Left colon (tissue), 2 donors: ENCODE measurements at places on chromosomes 2 and 18. TPM values are rescaled to one million over a fixed set of nuclear protein-coding genes. Genes with fewer than 3 reads are reported as not detected.

DNA sequence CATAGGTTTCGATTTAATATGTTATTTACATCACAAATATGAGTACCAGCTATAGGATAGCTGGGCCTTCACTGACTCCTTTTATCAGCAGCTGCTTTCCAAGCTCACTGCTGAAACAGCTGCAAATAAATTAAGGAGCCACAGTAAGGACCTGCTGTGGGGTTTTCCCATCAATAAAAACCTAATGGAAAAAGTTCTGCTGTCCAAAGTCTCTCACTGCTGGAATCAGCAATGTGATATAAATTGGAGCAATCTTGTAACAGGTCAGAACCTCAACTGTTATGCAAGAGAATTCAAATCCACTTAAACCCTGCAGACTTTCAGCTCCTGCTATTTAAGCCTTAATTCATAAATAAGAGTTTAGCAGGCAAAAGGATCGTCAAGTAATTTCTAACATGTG is 61.3 kb downstream of the NEB start:
- no peak for DNase-seq

- peak; percentile 11 for DNase-seq
These were observed 153.4 kb downstream of the GPD2 start for GRCh38 chr2:156589381-156590079.

- DNase-seq = no peak
These were observed 32.6 kb upstream of the SLC40A1 start for GRCh38 chr2:189613077-189613636.

DNA sequence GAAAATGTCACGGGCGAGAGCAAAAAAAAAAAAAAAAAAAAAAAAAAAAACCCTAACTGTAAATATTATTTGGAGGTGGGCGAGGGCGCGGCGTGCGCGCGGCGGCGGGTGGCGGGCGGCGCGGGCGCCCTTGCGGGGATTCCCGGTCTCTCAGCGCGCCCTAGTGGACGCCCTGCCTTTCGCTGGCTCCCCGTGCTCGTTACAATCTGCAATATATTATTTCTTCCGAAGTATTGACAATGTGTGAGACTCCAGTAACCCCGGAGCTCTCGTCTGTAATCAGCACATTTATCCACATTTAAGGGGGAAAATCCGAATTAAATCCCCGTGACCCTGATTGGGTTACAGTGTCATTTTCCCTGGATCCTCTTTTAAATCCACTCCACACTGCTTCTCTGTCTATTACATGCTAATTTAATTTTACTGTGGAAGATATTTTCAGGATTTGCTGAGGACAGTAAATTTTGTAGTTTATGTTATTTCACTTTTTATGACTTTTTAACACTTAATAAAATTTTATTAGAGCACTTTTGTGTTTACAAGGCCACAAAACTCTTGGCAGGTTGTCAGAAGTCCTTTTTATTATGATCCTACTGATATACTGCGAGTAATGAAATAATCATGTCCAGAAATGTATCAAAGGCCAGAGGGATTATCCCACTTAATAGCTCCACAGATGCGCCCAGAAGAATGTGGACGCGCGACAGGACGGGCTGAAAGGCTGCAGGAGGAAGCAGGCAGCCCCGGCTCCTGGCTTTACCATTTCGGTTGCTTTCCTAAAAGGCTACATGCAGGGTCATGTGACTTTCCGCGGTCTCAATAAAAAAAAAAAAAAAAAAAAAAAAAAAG is 369.1 kb downstream of the MTX2 start:
- peak; percentile 43 for DNase-seq

GRCh38 chr2:173271135-173271534 is 83.5 kb upstream of the CDCA7 start:
- no peak for DNase-seq

GRCh38 chr2:101027852-101028251 is 25.8 kb downstream of the RPL31 start:
- DNase-seq = no peak

Gene GCFC2
- 18.4 TPM for total RNA-seq
